ENCODE measurements at places on chromosomes 16 and 17. TPM values are rescaled to one million over a fixed set of nuclear protein-coding genes. Genes with fewer than 3 reads are reported as not detected.

- DNase-seq: no peak
Measured at GRCh38 chr16:81651758-81652718, 127.1 kb upstream of the PLCG2 start.

GRCh38 chr16:21722771-21723455 lies 59.1 kb downstream of the OTOA start:
- no peak for DNase-seq

TRIM25 gene
- 58.0 TPM for total RNA-seq

GRCh38 chr17:77288115-77288619 lies 147.4 kb downstream of the SEC14L1 start:
- DNase-seq: no peak

GRCh38 chr16:2840914-2841313 lies 10.8 kb downstream of the ZG16B start:
- no peak for DNase-seq

SLC16A13 gene
- 11.7 TPM for total RNA-seq

CBLN1 gene
- total RNA-seq: not detected

DNA sequence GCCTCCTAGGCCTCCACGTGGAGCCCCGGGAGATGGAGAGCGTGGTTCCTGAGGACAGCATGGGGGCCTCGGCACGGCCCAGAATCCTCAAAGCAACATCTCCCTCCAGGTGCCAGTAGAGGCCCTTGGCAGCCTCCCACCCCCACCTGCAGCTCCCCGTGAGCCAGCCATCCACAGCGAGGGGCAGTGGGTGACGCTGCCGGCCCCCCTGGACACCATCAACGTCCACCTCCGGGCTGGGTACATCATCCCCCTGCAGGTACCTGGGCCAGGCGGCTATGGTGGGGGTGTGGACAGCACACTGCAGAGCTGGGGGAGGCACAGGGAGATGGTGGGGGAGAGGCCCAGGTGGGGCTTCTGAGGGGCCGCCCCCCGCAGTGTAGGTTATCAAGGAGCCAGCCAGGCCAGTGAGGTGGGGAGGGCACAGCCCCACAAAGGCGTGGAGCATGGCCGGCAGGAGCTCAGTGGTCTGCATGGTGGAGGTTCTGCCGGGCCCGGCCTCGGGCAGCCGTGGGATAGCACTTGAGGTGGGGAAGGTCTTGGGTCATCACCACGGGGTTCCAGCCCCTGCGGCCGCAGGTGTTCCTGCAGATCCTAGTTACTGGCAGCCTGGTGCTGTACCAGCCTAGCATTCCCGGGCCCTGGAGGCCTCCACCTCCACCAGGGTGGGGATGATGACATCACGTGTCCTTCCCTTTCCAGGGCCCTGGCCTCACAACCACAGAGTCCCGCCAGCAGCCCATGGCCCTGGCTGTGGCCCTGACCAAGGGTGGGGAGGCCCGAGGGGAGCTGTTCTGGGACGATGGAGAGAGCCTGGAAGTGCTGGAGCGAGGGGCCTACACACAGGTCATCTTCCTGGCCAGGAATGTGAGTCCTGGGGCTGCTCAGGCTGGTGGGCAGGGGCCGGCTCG lies 16.4 kb downstream of the GAA start:
- no peak for DNase-seq

UNC13D gene
- 0.37 TPM for total RNA-seq
